Stimulated activated CD4-positive, alpha-beta T cell treated with anti-CD3 and anti-CD28 coated beads, Interleukin-4, amount 100 ng/mL, for 1 hour (primary cell): ENCODE measurements at places on chromosomes 2 and 18.
A peak's percentile ranks its signal among the peaks of the same experiment; 100 is the strongest.

DNA sequence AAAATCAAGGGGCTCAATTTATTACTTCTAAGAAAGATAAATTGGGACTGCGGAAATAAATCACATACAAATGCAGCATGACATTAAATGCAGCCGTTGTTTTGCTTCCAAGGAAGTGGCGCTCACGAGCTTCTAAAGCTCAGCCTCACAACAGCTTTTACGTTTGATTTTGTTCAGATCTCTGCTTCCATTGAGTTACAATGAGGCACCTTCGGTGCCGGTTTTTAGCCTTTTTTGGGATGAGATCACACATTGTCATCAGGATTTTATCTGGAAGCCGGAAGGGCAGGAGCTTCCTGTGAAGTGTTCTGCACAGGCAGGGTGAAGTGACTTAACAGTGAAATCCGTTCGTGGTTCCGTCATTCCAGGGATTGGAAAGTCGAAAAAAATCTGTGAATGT, 209.8 kb downstream of the DCDC2C start:
- no peak for DNase-seq

GRCh38 chr2:218091746-218092145, 22.7 kb downstream of the RUFY4 start:
- DNase-seq: no peak

DNA sequence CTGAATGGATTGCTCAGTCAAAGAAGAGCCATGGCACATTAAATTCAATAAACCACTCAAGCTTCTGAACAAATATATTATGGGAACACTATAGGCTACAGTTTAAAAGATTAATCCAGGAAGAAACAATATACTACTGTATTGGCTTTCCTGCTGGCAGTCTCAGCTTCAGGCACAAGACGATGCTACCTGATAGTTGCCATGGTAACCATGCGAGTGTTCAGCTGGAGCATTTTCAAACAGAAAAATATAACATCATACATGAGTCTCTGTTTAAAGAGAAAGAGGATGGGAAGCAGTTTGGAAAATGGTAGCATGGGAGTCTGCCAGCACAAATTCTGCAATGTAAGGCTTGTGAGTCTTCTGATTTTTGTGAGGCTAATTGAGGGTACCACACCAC, 65.9 kb upstream of the CPO start:
- no peak for DNase-seq

DNA sequence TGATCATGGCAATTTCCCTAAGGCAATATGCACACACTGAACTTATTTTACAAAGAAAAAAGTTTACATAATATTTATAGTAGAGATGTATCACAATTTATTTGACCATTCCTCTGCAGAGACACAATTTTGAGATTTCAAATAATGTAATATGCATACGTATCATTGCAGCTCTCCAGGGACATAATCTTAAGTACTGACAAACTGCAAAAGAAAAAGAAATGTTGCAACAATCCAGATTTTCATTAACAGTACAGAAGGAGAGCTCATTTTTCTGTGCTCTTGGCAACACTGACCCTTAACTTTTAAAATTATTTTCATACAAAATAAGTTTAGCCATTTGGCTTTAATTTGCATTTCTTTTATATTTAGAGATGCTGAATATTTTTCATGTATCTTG, 710.2 kb upstream of the SLC39A10 start:
- DNase-seq: no peak

DNA sequence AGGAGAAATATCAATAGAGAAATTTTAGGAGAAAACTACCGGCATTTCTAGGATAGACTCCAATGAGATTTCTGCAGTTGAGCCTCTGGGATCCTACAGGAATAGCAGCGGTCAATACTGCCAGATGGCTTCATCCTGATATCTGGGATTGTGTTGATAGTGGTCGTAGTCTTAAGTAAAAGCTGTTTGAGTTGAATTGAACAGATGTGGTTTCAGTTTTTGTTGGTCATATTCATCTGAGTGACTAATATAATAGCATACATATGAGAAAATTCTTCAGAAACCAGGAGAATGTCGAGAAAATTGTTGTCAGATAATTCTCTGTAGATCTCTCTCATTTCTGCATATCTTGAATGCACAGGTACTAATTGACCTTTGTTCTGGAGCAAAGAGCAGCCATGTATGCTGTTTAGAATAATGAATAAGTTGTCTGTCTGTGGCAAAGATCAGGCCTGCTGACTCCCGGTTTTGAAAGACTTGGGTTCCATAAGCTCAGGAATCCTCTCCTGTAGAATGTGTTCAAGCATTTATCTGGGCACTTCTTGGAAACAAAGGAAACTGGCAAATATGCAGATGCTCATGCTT, 288.1 kb downstream of the TMX3 start:
- DNase-seq: no peak

- no peak for DNase-seq
Measured at GRCh38 chr2:183034806-183035205, 3.5 kb downstream of the NCKAP1 start.

GRCh38 chr2:30225131-30225762, 6.1 kb upstream of the LBH start:
- peak; percentile 29 for DNase-seq

DNA sequence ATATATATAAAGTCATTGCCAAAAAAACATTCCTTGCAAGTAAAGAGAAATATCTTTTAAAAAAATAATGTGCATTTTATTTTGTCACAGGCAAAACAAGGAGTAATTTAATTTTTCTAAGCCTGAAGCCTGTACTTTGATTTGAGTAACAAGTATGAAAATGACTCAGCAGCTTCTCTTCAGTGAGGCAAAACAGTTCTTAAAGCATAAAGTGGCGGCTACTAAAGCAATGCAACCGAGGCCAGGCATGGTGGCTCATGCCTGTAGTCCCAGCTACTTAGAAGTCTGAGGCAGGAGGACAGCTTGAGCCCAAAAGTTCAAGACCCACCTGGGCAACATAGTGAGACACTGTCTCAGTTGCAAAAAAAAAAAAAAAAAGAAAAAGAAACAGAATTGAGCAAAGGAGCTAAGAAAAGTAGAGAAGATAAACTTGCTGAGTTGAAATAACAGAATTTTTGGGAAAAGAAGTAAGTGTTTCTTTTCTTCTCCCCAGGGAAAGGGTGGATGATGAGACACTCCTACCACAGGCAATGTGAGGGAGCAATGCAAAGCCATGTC, 29.6 kb downstream of the DOK1 start:
- no peak for DNase-seq

DNA sequence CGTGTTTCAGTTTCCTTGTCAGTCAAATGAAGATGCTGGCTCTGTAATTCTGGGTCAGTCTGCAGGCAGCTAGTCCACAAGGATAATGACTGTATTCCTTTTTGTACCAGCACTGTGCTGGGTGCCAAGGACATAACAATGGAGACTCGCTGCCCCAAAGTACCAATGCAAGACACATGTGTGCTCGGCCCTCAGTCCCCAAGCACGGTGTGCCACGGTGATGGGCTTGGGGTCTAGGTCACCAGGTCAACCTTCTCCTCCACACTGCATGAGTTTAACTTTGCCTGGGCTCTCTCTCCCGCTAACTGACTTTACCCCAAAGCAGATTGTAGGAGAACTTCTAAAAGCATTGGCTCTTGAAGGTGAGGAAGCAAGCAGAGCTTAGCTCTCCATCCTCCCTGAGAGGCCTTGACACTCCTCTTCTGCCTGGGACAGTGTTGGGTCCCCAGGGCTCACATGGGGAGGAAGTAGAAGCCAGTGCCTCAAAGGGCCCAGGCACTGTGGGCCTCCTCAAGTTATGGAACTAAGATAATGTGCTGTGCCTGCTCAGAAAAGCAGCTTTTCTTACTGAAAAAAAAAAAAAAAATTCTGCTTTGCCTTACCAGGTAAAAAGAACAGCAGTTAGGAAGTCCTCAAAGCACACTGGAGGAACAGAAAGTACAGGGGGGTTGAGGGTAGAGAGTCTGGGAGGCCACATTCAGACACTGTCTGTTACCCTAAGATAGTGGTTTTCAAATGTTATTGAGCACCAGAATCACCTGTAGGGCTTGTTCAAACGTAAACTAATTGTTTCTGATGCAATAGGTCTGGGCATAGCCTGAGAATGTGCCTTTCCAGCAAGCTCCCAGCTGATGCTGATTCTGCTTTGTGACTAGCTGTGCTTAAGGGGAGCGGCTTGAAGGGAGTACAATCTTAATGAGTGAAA, 276.4 kb upstream of the CXCR4 start:
- DNase-seq: no peak

- no peak for DNase-seq
Measured at GRCh38 chr2:62787386-62787785, 81.9 kb downstream of the EHBP1 start.

GRCh38 chr18:23784832-23785245, 95.6 kb downstream of the LAMA3 start:
- DNase-seq: no peak

DNA sequence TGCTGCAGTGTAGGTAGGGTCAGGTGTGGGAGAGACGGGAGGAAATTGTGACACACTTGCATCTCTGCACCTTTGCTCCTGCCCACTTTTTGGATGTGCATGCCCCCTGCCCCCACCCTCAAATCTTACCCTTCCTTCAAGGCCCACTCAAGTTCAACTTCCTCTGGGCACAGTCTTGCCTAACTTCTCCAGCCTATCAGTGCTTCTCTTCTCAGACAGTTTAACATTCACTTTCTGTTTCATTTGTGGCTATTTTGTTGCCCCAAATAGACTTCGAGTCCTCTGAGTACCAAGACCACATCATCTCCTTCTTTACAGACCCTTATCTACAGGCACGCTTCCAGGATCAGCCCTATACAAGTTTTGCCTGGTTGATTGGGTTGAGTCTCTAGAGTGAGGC, 2.7 kb downstream of the ST8SIA5 start:
- no peak for DNase-seq

GRCh38 chr2:60484133-60484645, 69.3 kb downstream of the BCL11A start:
- no peak for DNase-seq

- no peak for DNase-seq
Measured at GRCh38 chr18:36536426-36536825, 238.9 kb downstream of the FHOD3 start.

DNA sequence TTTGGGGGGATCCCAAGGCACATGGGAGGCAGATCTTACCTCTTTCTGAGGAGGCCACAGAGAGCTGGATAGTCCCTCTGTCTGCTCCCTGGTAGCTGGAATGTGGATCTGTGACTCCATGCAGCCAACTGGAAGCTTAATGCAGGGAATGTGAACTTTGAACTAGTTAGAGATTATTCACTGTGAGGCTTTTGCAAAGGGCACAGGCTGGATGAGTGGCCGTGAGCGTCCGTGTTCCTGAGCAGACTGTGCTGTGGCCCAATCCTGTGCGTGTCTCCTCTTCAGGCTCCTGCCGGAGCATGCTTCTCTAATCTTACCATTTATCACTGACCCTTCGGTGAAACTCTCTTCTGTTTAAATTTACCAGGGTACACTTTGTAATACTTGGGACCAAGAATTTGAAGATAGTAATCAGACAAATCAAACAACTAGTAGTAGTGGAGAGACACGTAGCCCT, 187.6 kb downstream of the PTPRM start:
- no peak for DNase-seq

DNA sequence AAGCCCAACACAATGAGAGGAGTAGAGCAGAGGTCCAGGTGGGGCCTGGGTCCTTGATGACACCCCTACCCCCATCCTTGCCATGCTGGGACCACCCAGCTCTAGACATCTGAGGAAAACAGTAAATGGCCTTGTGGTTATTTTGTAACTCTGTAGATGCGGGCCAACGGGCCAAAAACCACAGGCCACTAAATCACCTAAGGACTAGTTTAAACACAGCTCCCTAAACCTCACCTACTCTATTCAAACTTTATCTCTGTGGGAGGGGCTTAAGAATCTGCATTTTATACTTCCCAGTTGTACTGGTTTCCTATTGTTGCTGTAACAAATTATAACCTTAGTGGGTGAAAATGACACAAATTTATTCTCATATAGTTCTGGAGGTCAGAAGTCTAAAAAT, 19.0 kb upstream of the SERTAD2 start:
- no peak for DNase-seq

DNA sequence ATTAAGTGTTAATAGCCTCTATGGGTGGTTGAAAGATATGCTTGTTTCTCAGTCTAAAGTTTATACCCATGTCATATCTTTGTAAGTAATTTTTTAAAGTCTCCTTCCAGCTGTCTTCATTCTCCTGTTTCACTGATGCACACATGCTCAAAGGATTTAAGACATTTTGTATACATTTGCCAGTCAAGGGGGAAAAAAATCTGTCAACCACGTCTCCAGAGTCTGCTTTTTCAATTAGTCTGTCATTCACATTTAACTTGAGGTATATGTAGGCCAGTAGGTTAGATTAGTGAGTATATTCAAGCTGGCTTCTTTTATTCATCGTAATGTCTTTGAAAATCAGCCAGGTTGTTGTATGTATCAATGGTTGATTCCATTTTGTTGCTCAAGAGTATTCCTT, 193.5 kb downstream of the MCFD2 start:
- DNase-seq: no peak

- no peak for DNase-seq
Measured at GRCh38 chr18:49340446-49340845, 120.0 kb downstream of the DYM start.

- DNase-seq: peak; percentile 37
Measured at GRCh38 chr2:44244135-44244871, 31.0 kb upstream of the SLC3A1 start.

DNA sequence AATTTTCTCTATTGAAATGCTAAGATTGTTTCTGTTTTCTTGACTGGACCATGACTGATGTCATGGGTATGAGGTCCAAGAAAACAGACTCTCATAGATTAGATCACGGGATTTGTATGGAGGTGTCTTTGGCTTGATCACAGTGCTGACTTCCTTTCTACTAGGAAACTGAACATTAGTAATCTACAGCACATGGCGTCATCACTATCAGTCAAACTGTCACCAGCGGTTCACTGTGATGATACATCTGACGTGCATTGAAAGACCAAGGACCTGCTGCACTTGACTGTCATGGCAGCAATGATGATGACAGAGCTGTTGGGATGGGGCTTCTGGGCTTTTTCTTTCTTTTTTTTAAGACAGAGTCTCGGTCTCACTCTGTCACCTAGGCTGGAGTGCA, 28.2 kb upstream of the IMPA2 start:
- DNase-seq: no peak

GRCh38 chr18:3472681-3473544, 22.9 kb downstream of the TGIF1 start:
- no peak for DNase-seq

GRCh38 chr2:136164280-136164776, 46.4 kb upstream of the CXCR4 start:
- DNase-seq: no peak
